ENCODE measurements at places on chromosomes 5 and 9.

- no peak for DNase-seq
Observed at GRCh38 chr9:133233681-133234432, 24.8 kb upstream of the OBP2B start.

DNA sequence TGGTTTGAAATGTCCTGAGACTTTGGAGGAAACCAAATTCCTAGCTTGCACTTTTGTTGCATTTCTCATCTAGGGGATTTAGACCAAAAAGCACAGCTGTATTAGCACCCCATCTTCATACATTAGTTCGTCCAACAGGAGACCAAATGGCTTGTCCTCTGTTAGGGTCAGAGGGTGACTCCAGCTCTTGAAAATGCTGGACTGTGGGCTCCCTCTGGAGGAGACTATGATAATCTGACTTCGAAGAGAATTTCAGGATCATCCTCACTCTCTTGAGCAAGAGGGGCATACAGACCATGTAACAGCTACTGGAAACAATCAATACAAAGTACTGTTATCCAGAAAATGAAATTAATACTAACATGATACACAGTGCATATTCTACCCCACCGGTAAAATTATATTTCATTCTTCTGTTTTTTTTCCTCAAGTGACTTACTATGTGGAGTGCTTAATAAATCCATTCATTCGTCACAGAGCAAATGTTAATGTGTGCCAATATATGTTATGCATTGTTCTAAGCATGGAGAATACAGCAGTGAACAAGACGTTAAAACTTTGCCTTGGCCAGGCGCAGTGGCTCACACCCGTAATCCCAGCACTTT is 63.7 kb upstream of the PPP2CA start:
- peak; percentile 16 for DNase-seq

GRCh38 chr5:90424245-90424644 is 14.7 kb upstream of the CETN3 start:
- DNase-seq, result no peak

DNA sequence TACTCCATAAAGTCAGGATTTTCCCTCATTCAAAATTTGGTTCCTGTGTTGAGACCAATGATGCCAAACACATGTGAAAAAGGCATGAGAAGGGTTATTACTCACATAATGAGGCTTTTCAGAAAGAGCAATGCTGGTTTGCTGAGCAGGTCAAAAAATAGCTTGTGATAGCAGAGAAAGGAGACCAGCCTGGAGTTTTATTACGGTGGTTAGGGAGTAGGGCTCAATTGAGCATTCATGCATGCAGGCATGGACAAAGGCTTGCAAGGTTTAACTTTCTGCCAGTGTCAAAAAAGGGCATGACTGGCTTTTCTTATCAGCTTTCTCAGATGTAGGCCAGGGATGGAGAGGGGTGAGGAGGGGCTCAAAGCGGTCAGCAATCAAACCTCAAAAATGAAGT is 628.3 kb downstream of the DNAH5 start:
- DNase-seq, result no peak

DNA sequence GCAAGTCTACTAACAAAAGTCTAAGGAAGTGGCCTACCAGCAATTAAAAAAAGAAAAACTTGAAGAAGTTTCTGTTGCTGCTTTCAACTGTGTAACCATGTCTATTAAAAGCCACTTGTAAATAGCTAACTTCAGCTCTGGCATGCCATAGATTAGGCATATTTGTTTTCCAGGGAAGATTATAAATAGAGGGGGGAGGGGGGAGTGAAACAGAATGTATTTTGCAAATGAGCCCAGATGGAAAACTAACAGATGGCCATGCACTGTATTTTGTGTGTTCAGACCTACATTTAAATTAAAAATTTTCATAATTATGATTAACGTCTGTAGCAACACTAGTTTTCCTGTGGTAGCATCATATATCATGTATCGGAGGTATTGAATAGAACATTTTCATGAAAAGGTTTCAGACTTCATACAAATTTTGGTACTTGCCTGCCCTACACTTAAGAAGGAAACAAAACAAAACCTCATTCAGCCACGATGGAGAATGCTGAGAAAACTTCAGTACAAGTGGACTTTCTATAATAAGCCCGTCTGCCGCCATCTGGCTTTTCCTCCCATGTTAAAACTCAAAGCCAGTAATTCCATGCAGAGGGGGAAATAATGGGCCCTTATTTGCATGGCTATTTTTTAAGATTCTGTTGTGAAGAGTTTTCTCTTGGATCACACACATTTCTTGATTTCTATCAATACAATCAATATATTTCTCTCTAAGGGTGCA is 220.4 kb upstream of the SMARCA2 start:
- no peak for DNase-seq

DNA sequence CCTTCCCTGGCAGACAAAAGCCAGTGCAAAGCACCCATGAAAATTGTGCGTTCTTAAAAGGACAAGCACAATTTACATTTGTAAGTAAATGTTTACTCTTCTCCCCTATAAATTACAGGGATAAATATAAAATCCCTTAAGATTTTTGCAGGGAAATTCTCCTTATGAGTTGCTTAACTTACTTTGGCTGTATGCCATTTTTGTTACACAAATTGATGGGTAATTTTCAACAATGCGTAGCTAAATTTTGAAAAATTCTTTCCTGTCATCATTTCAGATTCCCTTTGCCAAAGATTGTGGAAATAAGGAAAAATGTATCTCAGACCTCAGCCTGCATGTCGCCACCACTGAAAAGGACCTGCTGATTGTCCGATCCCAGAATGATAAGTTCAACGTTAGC is 64.2 kb upstream of the ITGA2 start:
- no peak for DNase-seq

- DNase-seq, result no peak
Observed at GRCh38 chr9:101027733-101028345, 688 bp upstream of the PLPPR1 start.

GRCh38 chr9:73451003-73451402 is 299.3 kb downstream of the ANXA1 start:
- no peak for DNase-seq

- DNase-seq, result no peak
Observed at GRCh38 chr9:131179561-131180219, 54.3 kb downstream of the NUP214 start.
